NCI-H1417 (cell line): ENCODE measurements at places on chromosomes 2 and 18.

- DNase-seq, result no peak
Observed at GRCh38 chr2:10757814-10758286, 36.4 kb downstream of the ATP6V1C2 start.

DNA sequence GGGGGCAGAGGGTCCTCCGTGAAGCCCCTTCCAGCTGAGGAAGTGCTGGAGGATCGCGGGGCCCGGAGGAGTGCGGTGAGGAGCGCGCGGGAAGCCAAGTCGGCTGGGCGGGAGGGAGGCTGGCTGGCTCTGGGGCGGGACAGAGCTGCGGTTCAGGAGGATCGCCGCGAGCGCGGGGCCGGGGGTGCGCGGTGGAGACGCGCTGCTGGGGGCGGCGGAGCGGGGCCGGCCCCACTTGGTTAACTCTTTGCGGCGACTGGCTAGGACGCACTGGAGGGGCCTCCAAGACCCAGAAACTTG is 464 bp downstream of the CYBRD1 start:
- peak; percentile 22 for DNase-seq

DNA sequence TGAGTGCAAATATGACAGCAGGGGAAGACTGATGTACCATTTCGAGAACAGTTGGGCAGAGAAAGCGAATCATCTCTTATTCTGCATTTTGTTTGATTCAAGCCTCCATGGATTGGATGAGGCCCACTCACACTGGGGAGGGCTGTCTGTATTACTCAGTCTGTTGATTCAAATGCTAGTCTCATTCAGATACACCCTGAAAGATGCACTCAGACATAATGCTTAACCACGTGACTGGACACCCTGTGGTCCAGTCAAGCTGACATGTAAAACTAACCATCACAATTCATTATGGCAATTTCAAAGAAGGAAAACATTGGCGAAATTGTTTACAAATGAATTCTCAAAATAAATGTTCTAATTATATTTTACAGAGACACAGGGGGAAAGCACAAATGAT is 1210.2 kb downstream of the DPP10 start:
- peak; percentile 25 for DNase-seq

- no peak for DNase-seq
Observed at GRCh38 chr2:124580263-124580662, 555.2 kb downstream of the CNTNAP5 start.

- DNase-seq, result no peak
Observed at GRCh38 chr2:31066551-31066950, 71.7 kb downstream of the GALNT14 start.

- no peak for DNase-seq
Observed at GRCh38 chr2:25512707-25513106, 160.7 kb downstream of the DTNB start.

DNA sequence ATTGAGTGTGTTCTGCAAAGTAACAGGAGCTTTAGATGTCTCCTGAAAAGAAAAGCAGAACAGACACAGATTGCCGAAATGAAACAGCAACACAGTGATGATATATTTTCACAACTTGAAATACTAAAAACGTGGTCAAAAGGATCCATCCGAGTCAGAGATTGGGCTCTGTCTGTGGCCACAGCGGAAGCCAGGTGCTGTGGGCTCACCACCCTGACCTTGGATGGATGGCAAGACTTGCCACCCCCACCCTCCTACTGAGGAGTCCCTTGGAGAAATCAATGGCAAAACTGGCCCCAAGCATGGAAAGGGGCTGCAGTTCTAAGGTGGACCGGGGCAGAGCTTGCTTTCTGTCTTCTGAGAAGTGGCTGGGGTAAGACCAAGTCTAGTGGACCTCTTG is 31.4 kb upstream of the ACKR3 start:
- DNase-seq, result no peak
